ENCODE measurements at places on chromosomes 12 and 14.

DNA sequence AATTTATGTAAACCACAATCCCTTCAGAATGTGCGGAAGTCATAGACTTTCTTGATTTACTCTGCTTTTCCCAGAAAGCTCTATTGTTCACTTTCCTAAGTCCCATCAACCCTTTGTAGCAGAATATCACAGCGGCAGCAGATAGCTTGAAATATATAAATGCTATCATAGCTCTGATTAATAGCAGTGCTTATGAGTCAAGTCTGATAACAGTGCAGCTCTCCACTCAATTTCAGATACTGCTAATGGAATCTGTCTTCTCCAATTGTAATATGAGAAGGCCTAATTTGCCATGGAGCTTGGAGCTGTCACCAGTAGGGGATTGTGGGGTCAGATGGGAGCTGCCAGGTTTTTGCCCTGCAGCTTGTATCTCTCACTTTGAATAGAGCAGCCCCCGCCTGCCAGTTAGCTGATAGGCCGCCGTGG, 10.9 kb downstream of the TMEM260 start:
- DNase-seq: no peak

GRCh38 chr14:103545915-103546651, 16.4 kb downstream of the BAG5 start:
- no peak for DNase-seq

GRCh38 chr12:22808860-22809259, 183.9 kb downstream of the ETNK1 start:
- no peak for DNase-seq

- peak; percentile 64 for DNase-seq
These were observed 25.4 kb downstream of the BCL11B start for GRCh38 chr14:99246536-99247097.

GRCh38 chr12:109553906-109554500, 19.3 kb downstream of the MMAB start:
- no peak for DNase-seq

- no peak for DNase-seq
These were observed 69.3 kb upstream of the ADAMTS20 start for GRCh38 chr12:43621262-43621661.

DNA sequence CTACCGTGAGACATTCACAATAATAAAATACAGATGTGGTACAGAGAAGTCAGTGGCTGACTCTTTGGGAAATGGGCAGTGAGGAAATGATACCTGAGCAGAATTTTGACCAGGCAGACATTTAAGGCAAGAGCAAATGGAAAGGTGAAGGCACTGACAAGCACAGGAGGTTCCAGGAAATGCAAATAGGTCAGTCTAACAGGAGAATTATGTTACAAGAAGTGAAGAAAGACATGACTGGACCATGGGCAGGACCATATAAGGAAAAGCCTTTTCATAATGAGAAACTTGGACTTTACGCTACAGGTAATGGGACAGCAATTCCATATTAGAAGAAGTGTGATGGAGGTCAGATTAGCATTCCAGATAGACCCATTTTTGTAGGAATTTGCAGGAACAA, 338.9 kb downstream of the PDZRN4 start:
- DNase-seq: no peak

Measured in CD4-positive, alpha-beta T cell treated with Interleukin-10 for 1 hour (primary cell).